SJCRH30 (cell line): ENCODE measurements at places on chromosomes 13 and 19.
A peak's percentile ranks its signal among the peaks of the same experiment; 100 is the strongest.

DNA sequence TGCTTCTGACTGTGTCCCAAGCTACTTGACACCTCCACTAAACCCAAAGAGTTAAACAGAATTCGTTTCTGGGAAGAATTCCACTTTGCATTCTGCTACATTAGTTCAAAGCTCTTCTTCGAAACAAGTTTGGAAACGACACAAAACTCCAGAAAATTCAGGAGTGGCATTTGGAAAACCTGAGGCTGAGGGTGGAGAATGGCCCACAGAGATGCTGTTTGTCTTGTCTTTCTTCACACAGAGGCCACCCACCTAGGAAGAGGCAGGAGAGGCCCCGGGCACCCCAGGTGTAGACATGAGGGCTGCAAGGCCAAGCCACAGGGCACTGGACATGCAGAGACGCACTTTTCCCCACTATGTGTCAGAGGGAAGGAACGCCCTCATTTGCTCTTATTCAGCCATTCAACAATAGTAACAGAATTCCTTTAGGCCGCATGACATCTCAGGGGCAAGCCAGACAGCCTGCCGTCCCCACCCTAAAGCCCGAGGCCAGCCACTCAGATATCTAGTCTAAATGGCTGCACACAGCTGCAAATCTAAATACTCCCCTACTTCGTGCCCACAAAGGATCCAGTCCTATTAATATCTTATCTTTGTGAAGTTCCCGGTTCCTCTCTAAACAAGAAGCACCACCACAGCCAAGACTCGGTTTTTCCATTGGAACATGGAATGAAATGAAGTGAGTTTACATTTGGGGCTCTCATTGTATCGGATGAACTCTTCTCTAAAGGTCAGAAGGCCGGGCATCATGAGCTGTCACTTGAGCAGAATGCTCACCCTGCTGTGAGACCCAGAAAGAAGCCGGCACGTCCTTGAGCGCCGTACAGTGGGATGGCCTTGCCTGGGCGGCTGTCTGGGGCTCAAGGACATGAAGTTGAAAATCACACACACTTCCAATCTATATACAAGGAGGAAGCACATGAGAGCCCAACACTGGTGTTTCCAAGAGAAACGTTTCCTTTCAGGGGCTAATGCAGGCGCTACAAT lies 19.8 kb downstream of the COL4A1 start:
- no peak for DNase-seq

DNA sequence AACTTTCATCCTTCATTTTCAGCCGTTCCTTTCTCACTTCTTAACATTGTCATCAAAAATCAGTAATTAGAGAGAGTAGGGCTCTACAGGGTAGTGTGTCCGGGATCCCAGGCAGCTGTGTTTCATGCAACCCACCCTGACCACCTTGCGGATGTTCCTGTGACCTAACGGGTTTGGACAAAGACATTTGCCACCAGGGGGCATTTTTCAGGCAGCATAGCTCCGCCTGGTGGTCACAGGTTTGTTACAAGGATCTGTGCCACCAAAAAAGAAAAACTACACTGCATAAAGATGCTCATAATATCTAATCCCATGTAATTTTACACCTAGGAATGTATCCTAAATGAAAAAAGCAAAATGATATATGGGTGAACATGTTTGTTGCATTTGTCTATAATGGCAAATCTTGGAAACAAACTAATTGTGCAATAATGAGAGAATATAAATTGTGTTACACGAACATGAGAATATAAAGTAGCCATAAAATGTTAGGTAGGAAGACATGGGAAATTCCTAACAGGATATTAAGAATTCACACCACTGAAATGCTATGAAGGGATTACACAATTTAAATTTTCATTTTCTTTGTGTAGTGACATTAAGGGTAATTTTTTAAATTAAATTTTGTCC lies 123.0 kb downstream of the SLC7A1 start:
- DNase-seq: peak; percentile 85

DNA sequence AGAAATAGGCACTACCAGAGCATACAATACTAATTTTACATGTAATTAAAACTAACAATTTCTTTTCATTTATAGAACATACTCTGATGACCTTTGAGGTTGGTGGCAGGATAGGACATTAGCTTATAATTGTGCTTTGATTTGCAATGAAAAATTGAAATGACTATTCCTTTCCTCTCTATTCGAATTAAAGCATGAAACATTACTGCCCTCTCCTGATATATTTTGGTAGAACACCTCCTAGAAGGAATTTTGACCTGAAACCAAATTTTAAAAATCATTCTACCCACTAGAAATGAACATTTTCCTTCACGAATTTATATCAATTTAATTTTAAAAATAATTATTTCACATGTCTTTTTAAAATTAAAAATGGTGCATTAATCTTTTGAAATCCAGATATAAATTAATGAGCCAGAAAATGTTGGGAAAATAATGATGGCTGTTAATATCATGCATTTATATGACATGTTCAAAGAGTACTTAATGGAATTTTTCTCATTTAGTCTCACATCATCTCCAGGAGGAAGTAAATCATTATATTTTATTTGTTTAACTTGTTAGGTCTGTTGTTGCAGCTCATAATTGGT lies 556.3 kb upstream of the ARGLU1 start:
- DNase-seq: no peak

DNA sequence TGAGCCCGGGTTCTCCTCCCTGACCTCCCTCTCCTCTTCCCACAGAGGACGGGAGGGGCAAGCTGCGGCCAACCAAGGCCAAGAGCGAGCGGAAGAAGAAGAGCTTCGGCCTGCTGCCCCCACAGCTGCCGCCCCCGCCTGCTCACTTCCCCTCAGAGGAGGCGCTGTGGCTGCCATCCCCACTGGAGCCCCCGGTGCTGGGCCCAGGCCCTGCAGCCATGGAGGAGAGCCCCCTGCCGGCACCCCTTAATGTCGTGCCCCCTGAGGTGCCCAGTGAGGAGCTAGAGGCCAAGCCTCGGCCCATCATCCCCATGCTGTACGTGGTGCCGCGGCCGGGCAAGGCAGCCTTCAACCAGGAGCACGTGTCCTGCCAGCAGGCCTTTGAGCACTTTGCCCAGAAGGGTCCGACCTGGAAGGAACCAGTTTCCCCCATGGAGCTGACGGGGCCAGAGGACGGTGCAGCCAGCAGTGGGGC lies 162.2 kb downstream of the KDM4B start:
- DNase-seq: no peak

DNA sequence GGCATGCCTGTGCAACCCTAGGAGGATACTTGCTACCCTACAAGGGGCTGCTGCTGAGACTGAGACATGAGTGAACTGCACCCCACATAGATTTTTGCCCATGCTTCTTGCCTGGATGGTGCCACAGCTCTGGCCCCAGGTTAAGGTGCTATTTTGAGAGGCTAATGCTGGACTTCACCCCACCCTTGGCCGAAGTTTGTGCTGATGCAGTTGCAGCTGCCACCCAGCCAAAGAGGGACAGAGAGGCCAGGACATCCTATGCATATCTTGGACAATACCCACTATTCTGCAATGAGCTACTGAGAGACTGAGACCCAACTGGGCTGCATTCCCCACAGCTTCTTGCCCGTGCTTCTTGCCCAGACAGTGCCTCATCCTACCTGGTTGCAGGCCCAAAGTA lies 34.6 kb downstream of the NHLRC3 start:
- DNase-seq: no peak

DNA sequence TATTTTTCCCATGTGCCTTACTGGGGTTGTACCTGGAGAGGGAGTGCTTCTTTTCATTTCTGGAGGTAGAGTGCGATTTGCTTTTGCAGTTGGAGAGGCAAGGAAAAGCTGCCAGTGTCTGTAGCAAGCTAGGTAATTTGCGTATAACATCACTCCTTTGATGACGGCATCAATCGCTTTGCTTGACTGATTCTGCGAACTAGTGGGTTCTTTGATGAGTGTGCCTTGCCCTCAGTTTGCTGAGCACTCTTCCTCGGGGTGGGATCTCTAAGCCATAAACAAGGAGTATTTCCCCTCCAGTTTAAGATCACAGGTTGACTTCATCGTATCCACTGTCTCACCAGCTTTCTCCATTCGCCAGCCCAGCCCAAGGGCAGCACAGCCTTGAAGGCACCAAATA lies 344.5 kb downstream of the KCNRG start:
- DNase-seq: no peak

DNA sequence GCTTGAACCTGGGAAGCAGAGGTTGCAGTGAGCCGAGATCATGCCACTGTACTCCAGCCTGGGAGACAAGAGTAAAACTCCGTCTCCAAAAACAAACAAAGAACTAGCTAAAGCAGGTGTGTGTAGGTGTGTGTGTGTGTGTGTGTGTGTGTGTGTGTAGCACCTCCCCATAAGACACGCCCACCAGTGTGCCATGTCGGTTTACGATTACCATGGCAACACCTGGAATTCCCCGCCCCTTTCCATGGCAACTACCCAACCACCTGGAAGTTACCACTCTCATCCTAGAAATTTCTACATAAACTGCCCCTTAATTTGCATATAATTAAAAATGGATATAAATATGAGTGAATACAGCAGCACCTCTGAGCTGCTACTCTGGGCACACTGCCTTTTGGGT lies 80.9 kb upstream of the ADGRE5 start:
- no peak for DNase-seq

- no peak for DNase-seq
These were observed 252.7 kb downstream of the TEX29 start for GRCh38 chr13:111572956-111573761.

DNA sequence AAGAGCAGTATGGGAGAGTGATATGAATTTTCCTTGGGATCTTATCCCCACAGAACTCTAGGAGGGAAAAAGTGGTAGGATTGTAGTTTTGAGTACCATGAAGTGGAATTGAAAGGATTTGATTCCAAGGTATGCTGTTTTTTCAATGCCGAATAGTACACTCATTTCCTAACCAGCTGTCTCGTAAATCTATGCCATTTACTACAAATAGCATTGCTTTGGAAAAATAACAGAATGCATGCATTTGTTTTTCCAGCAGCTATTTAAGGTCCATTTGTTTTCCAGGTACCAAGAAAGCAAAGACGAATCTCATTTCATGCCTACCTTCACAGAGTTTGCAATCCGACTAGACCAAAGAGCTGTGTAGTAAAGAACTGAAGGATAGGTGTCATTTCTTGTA lies 10.5 kb downstream of the POLR1D start:
- no peak for DNase-seq
